ENCODE measurements at places on chromosomes 1 and 21. TPM values are rescaled to one million over a fixed set of nuclear protein-coding genes. Genes with fewer than 3 reads are reported as not detected.

DNA sequence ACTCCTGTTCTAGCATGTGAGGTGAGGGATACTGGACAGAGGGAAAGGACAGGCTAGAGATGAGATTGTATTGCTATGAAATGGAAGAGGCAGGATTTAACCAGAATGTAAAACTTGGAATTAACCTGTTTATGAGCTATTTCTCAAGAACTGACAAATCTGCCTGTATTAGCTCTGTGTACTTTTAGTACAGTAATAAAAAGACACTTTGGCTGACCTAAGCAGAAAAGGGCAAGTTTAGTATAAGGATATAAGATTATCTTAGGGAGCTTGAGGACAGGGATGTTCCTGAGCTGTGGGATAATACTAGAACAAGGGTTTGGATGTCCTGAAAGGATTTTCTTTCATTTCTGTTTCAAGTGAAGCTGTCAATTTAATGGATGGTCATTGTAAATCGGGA is 11.2 kb downstream of the ZCCHC17 start:
- no peak overlapping the region for H3K27ac ChIP-seq
- H3K4me3 ChIP-seq = no peak overlapping the region
- no peaks in the 10 kb centered on the region for H3K36me3 ChIP-seq
- no peaks in the 10 kb centered on the region for H3K4me1 ChIP-seq
- no peaks in the 10 kb centered on the region for H3K27me3 ChIP-seq

DNA sequence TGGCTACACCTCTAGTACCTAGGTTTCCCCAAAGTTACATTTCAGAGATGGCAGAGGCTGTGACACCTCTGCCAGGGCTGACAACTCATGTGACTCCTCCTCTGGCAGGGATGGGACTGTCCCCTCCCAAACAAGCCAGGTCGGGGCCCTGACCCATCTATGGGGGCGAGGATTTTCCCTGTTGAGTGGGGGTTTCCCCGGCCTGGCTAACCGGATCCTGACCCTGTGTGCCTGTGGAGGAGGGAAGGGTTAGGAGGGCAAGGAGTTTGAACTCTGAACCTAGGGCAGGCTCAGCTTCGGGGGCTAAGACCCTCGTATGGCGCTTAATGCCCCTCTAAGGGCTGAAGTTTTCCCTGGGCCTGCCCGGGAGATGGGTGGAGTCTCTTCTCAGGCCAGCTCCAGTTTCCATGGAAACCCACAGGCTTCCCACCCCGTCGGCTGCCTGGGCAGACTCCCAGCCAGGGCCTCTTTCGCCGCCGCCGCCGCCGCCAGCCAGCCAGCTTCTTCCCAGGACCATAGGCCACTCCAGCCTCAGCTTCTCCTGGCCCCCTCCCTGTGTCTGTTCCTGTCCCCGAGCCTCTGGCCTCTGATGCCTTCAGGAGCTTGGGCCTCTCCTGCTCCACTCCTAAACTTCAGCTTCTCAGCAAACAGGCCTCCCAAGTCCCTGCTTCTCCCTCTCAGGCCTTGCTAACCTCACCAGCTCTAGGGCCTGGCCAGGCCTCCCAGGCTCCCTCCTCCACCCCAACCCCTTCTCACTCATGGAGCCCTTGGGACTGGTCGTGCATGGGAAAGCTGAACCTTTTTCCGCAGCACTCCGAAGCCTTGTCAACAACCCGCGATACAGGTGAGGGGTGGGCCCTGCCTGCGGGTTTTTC is at the start of gene BTBD19:
TSS of gene BTBD19 (plus strand) at position 461 of the 875 bp plus-strand sequence. CDS start at position 759, 298 bp downstream.
- H3K27me3 ChIP-seq = no peaks in the 10 kb centered on the region
- H3K4me3 ChIP-seq = peak within 1 kb of the TSS; percentile 25
- peak within 1 kb of the TSS; percentile 97 for H3K27ac ChIP-seq
- peaks cover 45% of the 10 kb centered on the region for H3K4me1 ChIP-seq
- peak; percentile 91 for DNase-seq

DNA sequence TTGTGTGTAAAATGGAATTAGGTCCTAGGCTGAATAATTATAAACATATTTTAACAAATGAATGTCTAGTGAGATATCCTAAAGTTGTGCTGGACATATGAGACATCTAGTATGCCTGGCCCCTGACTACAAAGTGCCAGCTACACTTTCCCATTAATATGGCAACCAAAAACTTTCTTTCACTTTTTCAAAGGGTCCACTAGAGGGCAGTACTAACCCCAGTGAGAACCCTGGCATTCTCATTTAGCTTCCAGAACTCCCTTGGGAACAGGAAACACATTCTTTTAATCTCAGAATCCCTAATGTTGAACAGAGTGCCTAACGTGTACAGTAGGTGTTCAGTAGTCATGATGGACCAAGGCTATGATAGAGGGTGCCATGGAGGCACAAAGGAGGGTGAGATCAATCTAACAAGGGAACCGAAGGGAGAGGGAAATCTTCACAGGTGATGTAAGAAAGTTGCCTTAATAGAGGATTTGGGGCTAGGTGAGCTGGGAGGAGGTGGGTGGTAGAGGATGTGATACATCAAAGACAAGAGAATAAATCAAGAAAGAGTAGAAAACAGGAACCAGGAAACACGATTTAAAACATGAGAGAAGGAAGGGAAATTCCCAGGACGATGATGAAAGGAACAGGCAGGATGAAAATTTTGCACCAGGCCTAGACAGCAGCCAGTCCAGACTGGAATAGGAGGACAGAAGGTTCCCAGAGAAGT is 41.6 kb downstream of the NSL1 start:
- H3K4me3 ChIP-seq = no peak overlapping the region
- H3K4me1 ChIP-seq = peaks cover 14% of the 10 kb centered on the region
- H3K27ac ChIP-seq = no peak overlapping the region

GRCh38 chr1:179310721-179311120 is 17.1 kb downstream of the SOAT1 start:
- H3K4me3 ChIP-seq = no peak overlapping the region
- H3K27ac ChIP-seq = no peak overlapping the region
- H3K4me1 ChIP-seq = peaks cover 10% of the 10 kb centered on the region

The DIRAS3 gene
- polyA plus RNA-seq = 3.3 TPM

The GJA9 gene
- polyA plus RNA-seq = 0.29 TPM

DNA sequence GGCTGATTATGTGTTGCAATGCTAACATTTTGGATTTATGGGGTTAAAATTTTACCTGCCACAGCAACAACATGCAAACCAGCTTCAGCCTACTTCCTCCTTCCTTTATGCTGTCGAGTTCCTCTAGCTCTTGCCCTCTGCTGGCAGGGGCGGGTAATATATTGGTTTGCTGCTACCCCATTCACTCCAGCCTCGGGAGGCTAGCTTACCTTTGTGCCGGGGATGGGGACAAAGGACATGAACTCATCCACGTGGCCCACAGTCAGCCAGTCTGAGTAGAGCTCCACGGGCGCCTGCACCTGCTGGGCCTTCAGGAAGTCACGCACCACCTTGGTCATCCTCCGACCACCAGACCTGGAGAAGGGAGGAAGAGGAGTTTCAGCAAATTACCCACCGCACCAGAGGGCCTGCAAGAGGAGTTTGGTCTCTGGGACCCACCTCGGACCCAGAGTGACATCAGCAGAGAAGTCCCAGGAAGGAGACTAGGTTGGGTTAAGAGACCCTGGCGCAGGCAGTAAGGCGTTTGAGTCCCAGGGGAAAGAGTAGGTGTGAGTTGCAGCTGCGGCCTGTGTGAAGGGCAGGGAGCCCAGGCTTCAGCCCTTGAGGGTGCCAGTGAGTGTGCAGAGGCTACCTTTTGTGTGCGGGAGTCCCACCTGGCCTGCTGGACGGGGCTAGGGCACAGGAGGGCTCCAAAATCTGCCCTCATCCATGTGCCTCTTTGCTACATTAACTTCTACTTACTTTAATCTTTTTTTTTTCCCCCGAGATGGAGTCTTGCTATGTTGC is 21.8 kb upstream of the SDHB start:
- H3K4me1 ChIP-seq = no peaks in the 10 kb centered on the region
- no peaks in the 10 kb centered on the region for H3K27me3 ChIP-seq
- H3K27ac ChIP-seq = peak overlapping the region; percentile 24
- peaks cover 26% of the 10 kb centered on the region for H3K36me3 ChIP-seq
- no peak for DNase-seq
- H3K4me3 ChIP-seq = no peak overlapping the region

DNA sequence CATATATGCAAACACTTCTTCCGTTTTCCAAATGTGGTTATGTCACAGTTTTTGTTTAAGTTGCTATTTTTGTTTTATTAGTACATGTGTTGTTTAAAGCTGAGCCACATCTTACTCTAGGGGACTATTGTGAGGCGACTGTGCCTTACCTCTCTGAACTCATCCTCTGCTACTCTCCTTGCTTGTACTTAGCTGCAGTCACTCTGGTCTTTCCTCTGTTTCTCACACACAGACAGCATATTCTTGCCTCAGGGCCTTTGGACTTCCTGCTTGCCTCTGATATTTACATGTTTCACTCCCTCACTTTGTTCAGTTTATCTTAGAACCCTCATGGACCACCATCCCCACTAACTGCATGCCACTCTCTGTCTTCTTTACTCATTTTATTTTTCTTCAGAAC is 101.1 kb downstream of the MACF1 start:
- H3K27ac ChIP-seq = no peak overlapping the region
- no peak overlapping the region for H3K4me3 ChIP-seq
- no peaks in the 10 kb centered on the region for H3K27me3 ChIP-seq
- DNase-seq = no peak

DNA sequence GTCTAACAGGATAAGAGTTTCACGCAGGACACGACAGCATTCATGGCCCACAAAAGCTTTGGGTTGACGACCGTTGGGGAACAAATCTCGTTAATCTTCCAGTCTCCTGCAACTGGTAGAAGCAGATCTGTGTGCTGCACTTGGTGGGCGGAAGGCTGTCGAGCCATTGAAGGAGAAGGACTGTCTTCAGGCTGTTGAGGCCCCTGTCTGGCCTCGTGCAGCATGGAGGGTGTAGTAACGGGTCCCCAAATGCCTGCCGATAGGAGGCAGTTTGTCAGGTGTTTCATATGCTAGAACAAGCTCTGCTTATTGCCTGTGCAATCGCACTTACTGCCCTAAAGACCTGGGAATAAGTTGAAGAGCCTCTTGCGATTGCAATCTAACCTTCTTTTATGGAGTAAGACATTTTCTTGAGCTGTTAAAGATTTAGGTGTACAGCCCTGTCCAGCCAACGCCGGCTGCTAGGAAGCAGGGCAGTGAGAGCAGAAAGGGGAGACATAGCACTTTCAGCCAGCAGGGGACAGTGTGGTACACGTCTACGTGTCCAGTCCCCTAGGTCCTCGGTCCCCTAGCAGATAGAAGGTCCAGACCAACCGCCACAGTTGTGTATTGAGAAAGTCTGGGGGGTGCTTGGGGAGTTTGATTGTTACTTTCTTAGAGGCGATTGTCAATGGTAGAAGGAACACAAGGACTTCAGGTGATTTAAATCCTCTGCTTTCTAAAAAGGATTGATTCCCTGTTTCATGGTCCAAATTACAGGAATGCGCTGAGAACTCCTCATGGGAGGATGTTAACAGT is 102.3 kb upstream of the TMPRSS2 start:
- no peak overlapping the region for H3K27ac ChIP-seq
- no peak overlapping the region for H3K4me3 ChIP-seq
- H3K27me3 ChIP-seq = no peaks in the 10 kb centered on the region
- H3K36me3 ChIP-seq = no peaks in the 10 kb centered on the region
- peak; percentile 72 for DNase-seq
- H3K4me1 ChIP-seq = peaks cover 7% of the 10 kb centered on the region

DNA sequence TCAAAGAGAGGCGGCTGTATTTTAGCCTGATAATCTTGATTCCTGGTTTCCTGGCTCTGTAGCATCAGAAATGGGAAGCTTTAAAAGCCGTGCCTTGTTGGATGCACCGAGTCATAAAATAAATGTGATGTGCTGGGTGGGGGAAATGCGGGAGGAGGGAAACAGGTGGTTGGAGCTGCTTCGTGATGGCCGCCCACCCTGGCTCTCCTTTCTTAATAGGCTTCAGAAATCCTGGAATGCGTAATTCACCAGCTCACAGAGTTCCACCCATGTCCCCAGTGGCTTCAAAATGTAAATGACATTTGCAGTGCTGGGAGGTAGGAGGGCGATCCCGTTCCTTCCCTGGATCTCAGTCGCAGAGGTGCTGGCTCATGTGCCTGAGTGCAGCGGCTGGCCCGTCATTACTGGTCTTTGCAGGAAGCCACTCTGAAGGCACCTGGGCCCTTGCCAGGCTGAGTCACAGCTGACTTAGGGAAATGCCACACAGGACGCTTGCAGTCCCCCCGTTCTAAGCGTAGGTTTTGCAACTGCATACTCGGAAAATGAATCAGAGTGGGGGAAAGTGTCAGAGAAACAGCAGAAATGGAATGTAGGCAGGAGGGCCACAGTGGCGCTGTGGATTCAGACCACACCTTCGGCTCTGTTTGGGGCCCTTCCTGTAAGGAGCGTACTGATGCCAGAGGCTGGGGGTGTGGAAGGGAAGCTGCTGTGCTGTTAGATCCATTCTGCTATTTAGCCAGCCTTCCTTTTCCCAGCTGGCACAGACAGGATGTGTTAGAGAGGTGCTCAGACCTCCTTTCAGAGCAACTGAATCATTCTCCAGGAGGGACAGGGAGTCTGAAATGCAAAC is 37.6 kb downstream of the GALNT2 start:
- peak overlapping the region; percentile 94 for H3K27ac ChIP-seq
- no peaks in the 10 kb centered on the region for H3K27me3 ChIP-seq
- H3K4me3 ChIP-seq = no peak overlapping the region
- peaks cover 85% of the 10 kb centered on the region for H3K4me1 ChIP-seq

DNA sequence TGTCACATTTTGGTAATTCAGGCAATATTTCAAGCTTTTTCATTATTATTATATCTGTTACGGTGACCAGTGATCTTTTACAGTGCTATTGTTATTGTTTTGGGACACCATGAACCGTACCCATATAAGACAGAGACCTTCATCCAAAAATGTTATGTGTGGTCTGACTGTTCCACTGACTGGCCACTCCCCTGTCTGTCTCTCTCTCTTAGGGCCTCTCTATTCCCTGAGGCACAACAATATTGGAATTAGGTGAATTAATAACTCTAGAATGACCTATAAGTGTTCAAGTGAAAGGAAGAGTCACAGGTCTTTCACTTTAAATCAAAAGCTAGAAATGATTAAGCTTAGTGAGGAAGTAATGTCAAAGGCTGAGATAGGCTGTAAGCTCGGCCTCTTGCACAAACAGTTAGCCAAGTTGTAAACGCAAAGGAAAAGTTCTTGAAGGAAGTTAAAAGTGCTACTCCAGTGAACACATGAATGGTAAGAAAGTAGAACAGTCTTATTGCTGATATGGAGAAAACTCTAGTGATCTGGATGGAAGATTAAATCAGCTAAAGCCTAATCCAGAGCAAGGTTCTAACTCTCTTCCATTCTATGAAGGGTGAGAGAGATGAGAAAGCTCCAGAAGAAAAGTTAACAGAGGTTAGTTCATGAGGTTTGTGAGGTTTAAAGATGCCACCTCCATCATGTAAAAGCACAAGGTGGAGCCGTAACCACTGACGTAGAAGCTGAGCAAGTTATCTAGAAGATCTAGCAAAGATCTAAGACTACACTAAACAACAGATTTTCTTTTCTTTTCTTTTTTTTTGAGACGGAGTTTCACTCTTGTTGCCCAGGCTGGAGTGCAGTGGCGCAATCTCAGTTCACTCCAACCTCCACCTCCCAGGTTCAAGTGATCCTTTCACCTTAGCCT is 19.7 kb upstream of the DIPK1A start:
- no peaks in the 10 kb centered on the region for H3K27me3 ChIP-seq
- no peaks in the 10 kb centered on the region for H3K36me3 ChIP-seq
- H3K4me3 ChIP-seq = no peak overlapping the region
- H3K27ac ChIP-seq = peak overlapping the region; percentile 17

The ANGEL2 gene
- 43.6 TPM for polyA plus RNA-seq

The DNAI4 gene
- 13.9 TPM for polyA plus RNA-seq

GRCh38 chr1:227869851-227870305 is 54.4 kb downstream of the PRSS38 start:
- H3K4me3 ChIP-seq = no peak overlapping the region
- DNase-seq = no peak
- H3K4me1 ChIP-seq = no peaks in the 10 kb centered on the region
- no peaks in the 10 kb centered on the region for H3K36me3 ChIP-seq
- no peak overlapping the region for H3K27ac ChIP-seq

The OR2T35 gene
- not detected for polyA plus RNA-seq

- no peaks in the 10 kb centered on the region for H3K27me3 ChIP-seq
- H3K27ac ChIP-seq = no peak overlapping the region
- H3K4me3 ChIP-seq = no peak overlapping the region
- H3K36me3 ChIP-seq = no peaks in the 10 kb centered on the region
These were observed 77.9 kb downstream of the ADARB1 start for GRCh38 chr21:45152265-45152746.
